Stimulated activated naive CD4-positive, alpha-beta T cell treated with Interleukin-2 at 50 U/mL for 16 hours (primary cell): ENCODE measurements at places on chromosomes 13 and 19.
A peak's percentile ranks its signal among the peaks of the same experiment; 100 is the strongest.

GRCh38 chr13:54185785-54186184, 1157.2 kb downstream of the OLFM4 start:
- DNase-seq = no peak

- DNase-seq = no peak
Observed at GRCh38 chr13:76331943-76332712, 554.1 kb downstream of the KCTD12 start.

DNA sequence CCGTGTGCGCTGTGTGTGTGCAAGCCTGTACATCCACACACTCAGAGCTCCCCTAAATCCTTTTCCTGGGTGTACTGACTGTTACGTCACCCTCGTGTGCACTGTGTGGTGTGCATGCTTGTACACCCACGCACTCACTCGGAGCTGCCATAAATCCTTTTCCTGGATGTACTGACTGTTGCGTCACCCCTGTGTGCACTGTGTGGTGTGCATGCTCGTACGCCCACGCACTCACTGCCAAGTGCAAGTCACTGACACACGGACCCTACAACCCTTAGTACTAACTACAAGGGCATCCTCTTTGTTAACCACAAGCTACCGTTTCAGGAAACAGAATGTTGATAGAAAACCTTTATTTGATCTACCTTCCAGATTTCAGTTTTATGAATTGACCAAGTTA, 983.4 kb downstream of the EFNB2 start:
- no peak for DNase-seq

- no peak for DNase-seq
Observed at GRCh38 chr13:80884056-80884785, 543.3 kb upstream of the SPRY2 start.

DNA sequence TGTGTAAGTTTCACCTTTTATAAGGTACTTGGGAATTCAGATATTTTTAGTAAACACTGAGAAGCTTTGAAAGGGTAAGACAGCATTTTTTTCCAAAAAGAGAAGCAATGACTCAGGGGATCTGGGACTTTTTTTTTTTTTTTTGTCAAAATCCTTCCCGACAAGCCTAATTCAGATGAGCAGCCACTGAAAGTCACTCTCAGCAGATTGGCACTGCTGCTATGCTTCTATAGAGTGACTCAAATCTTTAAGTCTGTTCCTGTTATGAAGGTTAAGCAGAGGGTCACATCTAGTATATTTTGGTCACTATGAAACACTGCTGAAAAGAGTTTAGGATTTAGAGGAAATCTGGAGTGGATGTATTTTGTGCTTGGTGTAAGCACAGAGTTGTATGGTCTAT, 571.1 kb downstream of the MYO16 start:
- DNase-seq = no peak

DNA sequence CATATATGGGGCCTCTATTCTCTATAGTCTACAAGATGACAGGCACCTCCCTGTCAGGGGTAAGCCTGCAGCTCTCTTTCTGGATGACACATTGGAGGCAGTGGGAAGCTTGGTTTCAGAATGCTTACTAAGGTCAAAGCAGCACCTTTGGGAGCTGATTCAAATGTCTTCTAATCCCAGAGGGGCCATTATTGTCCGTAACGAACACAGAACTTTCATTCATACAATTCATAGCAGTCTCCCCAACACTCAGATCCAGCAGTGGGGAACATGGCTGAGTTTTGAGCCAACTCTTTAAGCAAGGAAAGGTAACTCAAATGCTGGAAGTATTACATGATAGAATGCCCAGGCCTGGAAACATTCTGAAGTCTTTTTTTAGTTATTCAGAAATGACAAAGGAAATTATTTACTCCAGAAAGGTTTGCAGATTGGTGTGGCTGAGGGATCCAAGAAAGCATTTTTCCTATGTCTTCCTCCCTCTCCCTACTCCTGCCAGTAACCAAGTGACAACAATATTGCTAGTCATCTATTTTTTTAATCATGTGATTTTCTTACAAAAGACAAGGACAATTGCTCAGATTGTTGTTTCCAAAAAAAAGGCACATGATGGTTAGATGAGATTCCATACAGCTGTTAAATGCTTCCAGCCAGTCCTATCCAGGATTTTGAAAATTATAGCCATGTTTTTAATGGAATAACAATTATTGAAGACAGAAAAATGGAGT, 118.7 kb downstream of the FOXO1 start:
- no peak for DNase-seq

DNA sequence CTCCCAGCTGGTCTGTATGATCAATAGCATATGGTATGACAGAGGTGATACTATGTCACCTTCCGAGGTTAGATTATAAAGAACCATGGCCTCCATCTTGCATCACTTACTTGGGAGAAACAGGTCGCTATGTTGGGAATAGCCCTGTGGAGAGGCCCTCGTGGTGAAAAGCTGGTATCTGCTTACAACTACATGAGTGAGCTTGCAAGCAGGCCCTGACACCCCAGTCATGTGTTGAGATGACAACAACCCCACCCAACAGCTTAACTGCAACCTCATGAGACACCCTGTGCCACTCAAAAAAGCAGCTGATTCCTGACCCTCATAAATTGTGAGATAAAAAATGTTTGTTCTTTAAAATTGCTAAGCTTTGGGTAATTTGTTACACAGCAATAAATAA, 18.8 kb downstream of the MTRF1 start:
- no peak for DNase-seq

DNA sequence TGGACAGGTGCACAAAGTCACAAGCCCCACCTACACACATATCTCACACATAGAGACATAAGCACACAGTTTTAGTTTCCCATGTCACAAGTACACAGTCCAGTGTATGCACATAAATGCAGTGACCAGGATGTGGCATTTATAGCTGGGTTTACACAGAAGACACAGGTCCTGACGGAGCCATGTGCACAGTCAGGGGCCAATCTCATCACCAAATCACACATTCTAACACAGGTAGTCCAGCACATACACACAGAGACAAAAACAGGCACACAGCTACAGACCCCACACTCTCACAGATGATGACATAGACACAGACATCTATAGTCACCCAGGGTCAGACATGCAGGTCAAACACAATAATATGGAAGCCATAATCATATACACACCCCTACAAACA, 2.1 kb downstream of the NUMBL start:
- DNase-seq = no peak

GRCh38 chr19:6465006-6465405, 935 bp downstream of the CRB3 start:
- DNase-seq = no peak

- DNase-seq = no peak
Observed at GRCh38 chr19:22735911-22736645, 47.9 kb downstream of the ZNF99 start.

DNA sequence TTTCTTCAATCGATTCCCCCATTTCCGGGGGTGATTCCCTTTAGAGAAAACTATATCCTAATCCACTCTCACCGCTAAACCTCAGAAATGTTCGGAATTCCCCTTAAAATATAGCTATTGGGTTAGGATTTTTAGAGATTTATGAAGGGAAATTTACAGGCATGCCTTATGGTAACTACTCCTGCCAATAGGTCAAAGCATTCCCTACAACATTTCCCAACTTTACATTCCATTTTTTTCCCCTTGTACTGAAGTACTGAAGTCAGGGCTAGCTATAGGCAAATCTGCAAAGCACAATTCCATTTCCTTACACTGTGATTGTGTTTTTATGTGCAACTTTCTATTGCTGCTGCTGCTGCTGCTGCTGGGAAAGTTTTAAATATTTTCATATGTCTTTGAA, 2.1 kb downstream of the EDNRB start:
- DNase-seq = no peak

DNA sequence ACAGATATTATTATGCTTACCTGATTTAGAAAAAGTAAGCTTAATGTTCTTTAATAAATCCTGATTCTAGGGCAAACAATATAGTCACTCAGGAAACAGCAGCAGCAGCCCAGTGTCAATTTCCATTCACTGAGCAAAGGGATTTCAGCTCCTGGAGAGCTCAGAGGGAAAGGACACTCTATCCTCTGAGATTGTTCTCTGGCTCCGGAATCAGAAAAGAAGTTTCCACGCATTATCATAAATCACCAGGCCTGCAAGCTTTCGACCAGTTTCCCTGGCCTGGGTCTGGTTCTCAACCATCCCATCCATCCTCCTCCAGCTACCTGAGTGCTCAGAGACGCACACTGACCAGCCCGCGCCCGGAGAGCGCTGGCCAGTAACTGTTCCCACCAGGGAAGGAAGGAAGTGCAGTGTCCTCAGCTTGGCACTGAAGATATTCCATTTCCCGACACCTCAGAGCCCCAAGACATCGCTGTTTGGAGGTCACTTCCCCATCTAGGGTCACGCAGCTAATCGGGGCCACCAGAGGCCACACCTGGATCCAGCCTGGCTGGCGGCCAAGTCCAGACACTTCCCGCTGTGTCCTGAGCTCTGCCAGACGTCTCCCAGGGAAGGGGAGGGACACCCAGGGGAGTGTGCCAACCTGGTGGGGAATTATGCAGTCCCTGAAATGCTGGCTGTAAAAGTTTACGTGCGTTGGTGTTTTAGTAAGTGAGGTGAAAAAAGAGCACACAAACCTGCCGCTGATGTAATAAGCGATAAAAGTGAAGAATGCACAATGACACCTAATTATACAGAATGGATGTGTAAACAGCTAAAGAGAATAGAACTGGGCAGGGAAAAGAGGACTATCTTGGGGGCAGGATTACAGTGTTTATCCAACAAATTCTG, 29.1 kb downstream of the EPS15L1 start:
- DNase-seq = no peak

GRCh38 chr13:110409581-110409992, 102.5 kb downstream of the COL4A2 start:
- DNase-seq = no peak

- no peak for DNase-seq
Observed at GRCh38 chr19:11539495-11540365, 1.1 kb downstream of the CNN1 start.

DNA sequence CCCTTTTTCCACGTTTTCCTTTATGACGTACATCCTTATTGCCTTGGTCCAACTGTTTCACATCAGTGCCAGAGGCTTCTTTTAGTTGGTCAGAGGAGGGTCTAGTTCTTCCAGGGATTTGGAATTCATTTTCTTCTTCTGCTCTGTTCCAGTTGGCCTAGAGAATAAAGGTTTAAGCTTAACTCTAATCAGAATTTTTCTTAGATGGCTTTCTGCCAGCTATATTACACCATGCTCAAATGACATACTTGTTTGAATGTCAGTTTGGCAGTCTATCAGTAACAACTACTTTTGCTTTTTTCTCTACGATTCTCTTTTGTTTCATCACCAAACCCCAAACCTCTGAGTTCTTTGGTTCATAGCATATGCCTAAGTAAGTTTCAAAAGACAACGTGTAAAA, 16.8 kb downstream of the SPART start:
- no peak for DNase-seq

- no peak for DNase-seq
Observed at GRCh38 chr13:73602295-73602694, 531.9 kb downstream of the KLF12 start.

GRCh38 chr13:35530147-35530546, 53.7 kb upstream of the MAB21L1 start:
- no peak for DNase-seq

DNA sequence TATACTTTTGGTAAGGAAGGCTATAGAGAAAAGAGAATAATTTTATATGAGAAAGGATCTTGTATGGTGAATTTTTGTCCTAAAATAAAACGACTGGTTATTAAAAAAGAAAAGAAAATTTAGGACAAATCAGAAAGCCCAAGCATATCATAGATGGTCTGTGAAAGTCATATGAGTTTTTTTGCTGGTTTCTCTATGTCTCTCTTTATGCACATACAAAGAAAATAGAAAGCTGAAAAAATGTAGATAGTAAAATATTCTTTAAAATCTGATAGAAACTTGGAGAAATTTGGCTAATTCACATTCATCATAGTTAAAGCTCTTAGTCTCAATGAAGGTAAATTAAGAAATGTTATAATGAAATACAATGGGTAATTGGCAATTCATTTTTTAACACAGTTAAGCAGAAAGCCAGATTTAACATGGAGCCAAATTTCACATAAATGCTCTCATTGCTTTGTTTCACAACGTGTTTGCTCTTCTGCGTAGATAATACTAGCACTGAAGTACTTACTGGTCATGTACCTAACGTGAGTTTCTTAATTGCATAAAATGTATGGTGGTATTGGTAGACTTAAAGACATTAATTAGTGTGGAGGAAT, 621.5 kb upstream of the ATXN8OS start:
- no peak for DNase-seq

DNA sequence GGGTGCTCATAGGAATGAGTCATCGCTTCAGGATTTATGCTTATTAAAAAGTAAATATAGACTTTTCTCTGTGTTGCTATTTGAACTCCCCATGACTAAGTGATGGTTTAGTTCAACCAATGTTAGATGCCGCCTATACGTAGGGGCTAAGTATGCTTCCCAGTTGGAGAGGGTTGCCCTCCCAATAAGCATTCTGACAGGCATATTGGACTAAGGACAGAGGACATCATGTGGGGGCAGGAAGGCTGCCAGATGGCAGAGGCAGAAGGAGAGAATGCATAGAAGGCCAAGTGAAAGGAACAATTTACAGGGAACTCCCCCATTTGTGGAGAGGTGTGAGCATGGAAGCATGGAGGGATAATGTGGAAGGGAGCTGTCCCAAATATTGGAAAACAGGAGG, 318.4 kb upstream of the OBI1 start:
- no peak for DNase-seq

GRCh38 chr13:101941095-101941783, 460.6 kb downstream of the FGF14 start:
- DNase-seq = no peak

DNA sequence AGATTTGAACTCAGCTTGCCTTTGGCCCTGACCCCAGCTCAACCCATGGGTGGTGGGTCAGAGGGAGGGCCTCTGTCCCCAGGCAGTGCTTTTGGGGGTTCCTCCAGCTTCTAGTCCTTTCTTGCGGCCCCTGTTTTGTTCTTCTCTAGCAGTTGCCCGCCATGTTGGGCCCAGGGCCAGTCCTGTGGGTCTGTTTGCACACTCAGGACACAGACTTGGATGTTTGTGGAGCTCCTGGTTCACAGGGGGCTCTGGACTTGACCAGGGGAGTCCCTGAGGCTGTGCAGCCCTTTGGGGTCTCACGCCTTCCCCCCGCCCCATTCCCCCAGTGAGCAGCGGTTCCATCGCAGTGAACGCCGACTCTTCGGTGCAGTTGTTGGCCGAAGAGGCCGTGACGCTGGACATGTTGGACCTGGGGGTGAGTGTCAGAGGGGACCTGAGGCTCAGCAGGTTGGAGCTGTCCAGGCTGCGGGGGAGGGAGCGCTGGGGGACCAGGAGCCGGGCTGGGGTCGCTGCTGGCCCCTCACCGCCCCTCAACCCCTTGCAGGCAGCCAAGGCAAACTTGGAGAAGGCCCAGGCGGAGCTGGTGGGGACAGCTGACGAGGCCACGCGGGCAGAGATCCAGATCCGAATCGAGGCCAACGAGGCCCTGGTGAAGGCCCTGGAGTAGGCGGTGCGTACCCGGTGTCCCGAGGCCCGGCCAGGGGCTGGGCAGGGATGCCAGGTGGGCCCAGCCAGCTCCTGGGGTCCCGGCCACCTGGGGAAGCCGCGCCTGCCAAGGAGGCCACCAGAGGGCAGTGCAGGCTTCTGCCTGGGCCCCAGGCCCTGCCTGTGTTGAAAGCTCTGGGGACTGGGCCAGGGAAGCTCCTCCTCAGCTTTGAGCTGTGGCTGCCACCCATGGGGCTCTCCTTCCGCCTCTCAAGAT, 2.5 kb downstream of the ATP5F1D start:
- DNase-seq = peak; percentile 79
